ENCODE measurements at places on chromosomes 4 and X. TPM values are rescaled to one million over a fixed set of nuclear protein-coding genes. Genes with fewer than 3 reads are reported as not detected.

The CENPVL2 gene
- total RNA-seq, result not detected

The DMRTC1 gene
- not detected for total RNA-seq

The P2RY4 gene
- total RNA-seq, result 0.18 TPM

- no peak for DNase-seq
- no peaks in the 10 kb centered on the region for H3K4me1 ChIP-seq
- H3K4me3 ChIP-seq, result no peak overlapping the region
- H3K36me3 ChIP-seq, result no peaks in the 10 kb centered on the region
These were observed 171.9 kb downstream of the TRAM1L1 start for GRCh38 chr4:116913451-116913850.

- H3K4me1 ChIP-seq, result no peaks in the 10 kb centered on the region
- no peaks in the 10 kb centered on the region for H3K36me3 ChIP-seq
- no peak overlapping the region for H3K27ac ChIP-seq
- no peaks in the 10 kb centered on the region for H3K27me3 ChIP-seq
- no peak for DNase-seq
These were observed 267.9 kb downstream of the TLL1 start for GRCh38 chr4:166140951-166141350.

- H3K27me3 ChIP-seq, result no peaks in the 10 kb centered on the region
- H3K27ac ChIP-seq, result no peak overlapping the region
- peaks cover 39% of the 10 kb centered on the region for H3K4me1 ChIP-seq
- H3K4me3 ChIP-seq, result no peak overlapping the region
These were observed 178.4 kb upstream of the RPS6KA3 start for GRCh38 chrX:20445109-20445508.

- H3K4me3 ChIP-seq, result no peak overlapping the region
- no peak overlapping the region for H3K27ac ChIP-seq
- H3K27me3 ChIP-seq, result no peaks in the 10 kb centered on the region
- no peaks in the 10 kb centered on the region for H3K36me3 ChIP-seq
These were observed 16.6 kb upstream of the DDIT4L start for GRCh38 chr4:100206850-100207249.

DNA sequence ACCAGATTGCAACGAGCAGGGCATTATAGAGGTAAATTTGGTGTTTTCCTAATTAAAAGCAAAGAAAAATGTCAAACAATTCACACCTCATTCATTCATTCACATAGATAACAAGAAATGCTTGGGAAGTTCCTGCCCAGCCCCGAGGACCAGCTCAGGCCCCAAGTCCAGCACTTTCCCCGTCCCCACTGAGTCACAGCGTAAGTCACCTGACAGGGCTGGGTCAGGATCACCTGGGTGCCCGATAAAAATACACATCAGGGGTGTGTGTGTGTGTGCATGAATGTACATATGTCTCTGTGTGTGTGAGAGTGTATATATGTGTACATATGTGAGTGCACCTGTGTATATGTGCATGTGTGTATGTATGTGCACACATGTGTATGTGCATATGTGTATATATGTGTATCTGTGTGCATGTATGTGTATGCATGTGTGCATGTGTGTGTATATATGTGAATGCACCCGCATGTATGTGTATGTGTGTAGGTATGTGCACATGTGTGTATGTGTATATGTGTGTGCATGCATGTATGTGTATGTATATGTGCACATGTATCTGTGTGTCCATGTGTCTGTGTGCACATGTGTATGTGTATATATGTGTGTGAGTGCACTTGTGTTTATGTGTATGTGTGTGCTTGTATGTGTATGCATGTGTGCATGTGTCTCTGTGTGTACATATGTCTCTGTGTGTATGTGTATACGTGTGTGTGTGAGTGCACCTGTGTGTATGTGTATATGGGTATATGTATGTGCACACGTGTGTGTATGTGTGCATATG is 18.6 kb upstream of the SH3TC1 start:
- H3K27me3 ChIP-seq, result no peaks in the 10 kb centered on the region
- no peaks in the 10 kb centered on the region for H3K36me3 ChIP-seq
- no peak for DNase-seq

DNA sequence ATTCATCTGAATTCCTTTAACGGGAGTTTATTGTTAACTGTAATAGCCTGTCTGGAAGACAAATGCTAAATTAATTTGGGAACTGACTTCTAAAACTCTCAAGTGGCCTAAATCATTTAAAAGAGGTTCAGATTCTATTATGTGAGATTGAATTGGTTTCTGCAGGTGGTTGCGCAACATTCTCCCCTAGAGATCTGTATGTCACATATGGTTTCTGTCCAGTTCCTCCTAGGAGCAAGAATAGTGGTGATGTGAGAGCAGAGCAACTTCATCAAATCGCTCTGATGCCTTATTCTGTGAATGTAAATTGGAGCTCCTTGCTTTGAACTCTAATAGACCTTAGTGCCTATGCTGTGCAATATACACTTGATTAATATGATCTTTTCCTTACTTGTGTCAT is 144.6 kb upstream of the GPR101 start:
- H3K4me1 ChIP-seq, result no peaks in the 10 kb centered on the region
- H3K27me3 ChIP-seq, result no peaks in the 10 kb centered on the region
- no peaks in the 10 kb centered on the region for H3K36me3 ChIP-seq
- DNase-seq, result no peak
- H3K27ac ChIP-seq, result no peak overlapping the region

GRCh38 chrX:24902806-24903205 is 113.0 kb downstream of the ARX start:
- H3K27ac ChIP-seq, result no peak overlapping the region
- no peaks in the 10 kb centered on the region for H3K27me3 ChIP-seq
- H3K4me3 ChIP-seq, result no peak overlapping the region
- no peak for DNase-seq

DNA sequence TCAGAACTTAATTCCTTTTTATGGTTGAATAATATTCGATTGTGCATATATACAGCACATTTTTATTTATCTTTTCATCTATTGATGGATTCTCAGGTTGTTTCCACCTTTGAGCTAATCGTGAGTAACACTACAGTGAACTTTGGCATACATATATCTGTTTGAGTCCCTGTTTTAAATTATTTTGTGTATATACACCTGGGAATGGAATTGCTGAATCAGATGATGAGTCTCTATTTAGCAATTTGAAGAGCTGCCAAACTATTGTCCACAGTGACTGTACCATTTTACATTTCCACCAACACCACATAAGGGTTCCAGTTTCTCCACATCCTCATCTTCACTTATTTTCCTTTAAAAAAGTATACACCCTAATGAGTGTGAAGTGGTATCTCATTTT is 166.2 kb upstream of the FGF13 start:
- DNase-seq, result no peak
- no peaks in the 10 kb centered on the region for H3K4me1 ChIP-seq
- no peaks in the 10 kb centered on the region for H3K27me3 ChIP-seq
- no peak overlapping the region for H3K27ac ChIP-seq
- H3K36me3 ChIP-seq, result no peaks in the 10 kb centered on the region
- H3K4me3 ChIP-seq, result no peak overlapping the region

DNA sequence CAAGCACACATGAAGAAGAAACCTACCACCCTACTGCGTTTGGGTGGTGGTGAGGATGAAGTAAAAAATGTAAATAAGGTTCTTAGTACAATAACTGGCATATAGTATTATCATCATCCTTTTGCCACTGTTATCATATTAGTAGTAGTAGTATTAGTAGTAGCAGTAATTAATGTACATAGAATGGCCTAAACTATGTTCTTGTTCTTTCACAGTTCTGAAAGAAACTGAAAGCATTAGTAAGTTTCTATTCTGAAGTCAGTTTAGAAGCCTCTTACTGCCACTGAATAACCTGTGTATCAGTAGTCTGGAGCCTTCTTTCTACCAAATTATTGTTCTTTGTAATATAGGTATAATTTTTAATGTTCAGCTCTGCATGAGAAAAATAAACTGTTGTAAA is 21.0 kb downstream of the COL4A6 start:
- no peak overlapping the region for H3K4me3 ChIP-seq
- no peaks in the 10 kb centered on the region for H3K4me1 ChIP-seq
- H3K36me3 ChIP-seq, result no peaks in the 10 kb centered on the region
- no peak for DNase-seq
- H3K27me3 ChIP-seq, result no peaks in the 10 kb centered on the region
- no peak overlapping the region for H3K27ac ChIP-seq

DNA sequence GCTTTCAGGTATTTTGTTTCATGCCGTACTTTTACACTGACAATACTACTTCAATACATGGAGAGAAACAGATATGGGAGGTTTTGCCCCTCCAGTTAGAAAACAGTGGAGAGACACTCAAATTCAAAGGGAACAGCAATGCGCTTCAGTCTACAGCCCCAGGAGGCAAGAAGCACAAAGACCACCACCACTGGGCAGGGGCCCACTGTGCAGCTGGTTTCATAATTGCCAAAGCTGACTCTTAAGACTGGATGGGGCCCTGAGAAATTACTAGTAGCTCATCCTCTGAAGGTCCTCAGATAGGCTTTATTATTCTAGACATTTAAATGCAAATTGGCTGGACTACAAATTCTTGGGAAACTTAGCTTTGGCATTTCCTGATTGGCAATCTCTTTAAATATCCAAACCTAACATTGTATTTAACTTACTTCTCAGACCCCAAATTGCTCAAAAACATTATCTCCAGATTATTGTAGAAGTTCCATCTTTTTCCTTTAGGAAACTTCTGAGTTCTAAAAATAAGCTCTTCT is 85.9 kb upstream of the GPR34 start:
- no peak overlapping the region for H3K27ac ChIP-seq
- H3K4me3 ChIP-seq, result no peak overlapping the region
- DNase-seq, result no peak
- no peaks in the 10 kb centered on the region for H3K36me3 ChIP-seq
- no peaks in the 10 kb centered on the region for H3K27me3 ChIP-seq

DNA sequence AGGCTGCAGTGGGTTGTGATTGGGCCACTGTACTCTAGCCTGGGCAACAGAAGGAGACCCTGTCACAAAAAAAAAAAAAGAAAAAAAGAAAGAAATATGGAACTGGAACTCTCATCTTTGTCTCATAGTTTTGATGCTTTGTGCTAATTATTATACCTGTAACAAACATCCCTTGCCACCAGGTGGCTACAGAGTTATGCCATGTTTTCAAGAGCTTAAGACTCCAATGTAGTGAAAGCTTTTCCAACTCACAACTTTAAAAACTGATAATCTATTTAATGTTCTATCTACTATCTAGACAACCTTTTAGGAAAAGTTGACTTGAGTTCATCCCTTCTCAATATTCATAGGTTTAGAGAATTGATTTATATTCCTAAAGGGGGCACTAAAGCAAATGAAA is 42.4 kb downstream of the HTR2C start:
- H3K4me3 ChIP-seq, result no peak overlapping the region
- no peak overlapping the region for H3K27ac ChIP-seq
- DNase-seq, result no peak
- no peaks in the 10 kb centered on the region for H3K27me3 ChIP-seq
- no peaks in the 10 kb centered on the region for H3K36me3 ChIP-seq
